ENCODE measurements at places on chromosomes 12 and 14.

DNA sequence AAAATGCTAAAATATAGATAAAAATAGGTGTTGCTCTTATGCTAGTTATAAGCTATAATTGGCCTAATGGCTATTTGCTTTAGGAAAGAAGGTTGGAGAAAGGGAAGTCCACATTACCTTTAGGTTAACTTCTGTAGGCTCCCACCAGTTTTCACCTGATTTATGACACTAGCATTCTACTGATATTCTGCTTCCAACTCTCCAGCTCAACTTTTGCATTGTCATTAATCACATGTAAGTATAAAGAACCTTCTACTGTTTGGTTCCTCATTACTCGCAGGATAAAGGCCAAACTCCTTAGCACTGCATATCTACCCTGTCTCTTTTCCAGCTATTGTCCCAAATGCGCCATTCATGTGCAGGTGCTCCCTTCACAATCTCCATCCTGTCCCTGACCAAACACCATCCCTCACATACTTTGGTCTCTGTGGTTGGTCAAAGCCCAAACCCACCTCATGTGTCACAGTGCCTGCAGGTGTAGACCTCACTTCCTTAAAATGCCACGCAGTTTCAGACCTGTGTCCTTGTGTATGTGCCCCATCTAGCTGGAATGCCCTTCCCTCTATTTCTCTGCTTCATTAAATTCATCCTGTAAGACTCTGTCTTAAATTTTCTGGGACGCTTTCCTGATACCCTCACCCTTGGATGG is 3.3 kb downstream of the DDHD1 start:
- no peak for DNase-seq

DNA sequence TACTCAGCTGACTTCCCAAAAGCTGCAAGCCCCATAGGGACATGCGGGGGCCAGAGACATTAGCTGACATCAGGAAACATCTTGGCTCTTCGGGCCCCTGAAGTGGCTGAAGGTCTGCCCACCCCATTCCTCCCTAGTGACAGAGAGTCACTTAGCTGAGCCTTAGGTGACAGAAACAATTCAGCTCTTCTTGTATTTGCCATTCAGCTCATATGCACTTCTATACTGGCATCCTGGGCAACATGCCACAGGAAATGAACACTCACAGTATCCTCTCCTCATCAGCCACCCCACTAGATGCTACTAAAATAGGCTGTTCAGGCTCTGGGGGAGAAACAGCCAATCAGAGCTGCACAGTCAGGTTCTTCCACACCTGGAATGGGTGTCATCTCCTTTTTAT is 3.4 kb downstream of the DCTN2 start:
- no peak for DNase-seq

GRCh38 chr12:527241-527640 is 67.5 kb downstream of the B4GALNT3 start:
- no peak for DNase-seq

DNA sequence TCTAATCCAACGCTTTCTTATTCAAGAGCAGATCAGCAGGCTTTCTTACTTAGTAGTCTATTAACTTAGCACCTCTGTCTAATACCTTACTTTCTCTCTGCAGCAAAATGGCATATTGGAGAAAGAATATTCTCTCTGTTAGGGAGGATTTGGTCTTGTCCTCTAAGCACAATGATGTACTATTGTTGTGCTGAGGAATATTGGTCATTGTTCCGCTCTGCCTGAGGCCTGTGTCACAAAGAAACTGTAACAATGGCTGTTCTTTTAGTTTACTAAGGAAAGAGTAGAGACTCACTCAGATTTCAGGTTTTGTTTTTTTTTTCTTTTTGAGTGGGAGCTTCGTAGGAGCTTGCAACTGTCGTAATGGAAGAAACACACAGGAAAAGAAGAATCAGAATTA is 1358.8 kb downstream of the LRFN5 start:
- no peak for DNase-seq

GRCh38 chr12:15268927-15269552 is 47.8 kb upstream of the RERG start:
- DNase-seq: peak; percentile 41

DNA sequence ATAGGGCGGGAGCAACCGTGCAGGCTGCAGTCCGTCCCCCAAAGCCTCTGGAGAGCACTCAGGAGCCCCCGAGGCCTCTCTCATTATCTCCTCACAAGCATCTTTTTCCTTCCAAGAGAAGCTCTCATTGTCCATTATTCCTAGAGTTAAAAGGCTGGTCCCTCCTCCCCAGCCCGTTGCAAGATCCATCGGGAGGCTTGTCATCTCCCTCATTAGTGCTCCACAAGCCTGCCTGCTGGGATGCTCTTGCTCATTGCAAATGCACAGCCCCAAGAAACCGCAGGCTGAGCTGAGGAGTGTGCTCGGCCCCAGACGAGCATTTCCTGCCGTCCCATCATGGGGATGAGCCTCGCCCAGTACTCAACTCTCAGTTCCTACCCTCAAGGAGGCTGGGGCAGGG is 23.3 kb downstream of the NUAK1 start:
- peak; percentile 31 for DNase-seq

DNA sequence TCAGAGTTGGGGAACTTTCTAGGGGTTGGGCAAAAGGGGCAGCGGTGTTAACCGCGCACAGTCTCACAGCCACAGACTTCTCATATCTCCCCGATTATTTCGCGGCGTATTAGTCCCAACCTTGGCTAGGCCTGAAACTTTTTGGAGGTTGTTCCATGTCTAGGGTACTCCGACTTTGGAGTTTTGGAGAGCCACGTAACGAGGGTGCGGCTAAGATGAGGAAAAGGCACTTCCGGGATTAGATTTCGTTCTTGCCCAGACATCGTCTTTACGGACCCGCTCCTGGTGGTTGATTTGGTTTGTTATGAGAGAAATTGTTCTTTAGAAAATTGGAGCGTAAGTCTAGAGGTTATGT is 513 bp downstream of the CCNK start:
- peak; percentile 18 for DNase-seq

GRCh38 chr14:75522224-75522982 is at the start of gene BATF:
Gene BATF (plus strand): TSS chr14:75522469. CDS start chr14:75522683, 214 bp downstream.
- no peak for DNase-seq

- no peak for DNase-seq
Observed at GRCh38 chr14:77804592-77804991, 4.7 kb downstream of the ADCK1 start.

DNA sequence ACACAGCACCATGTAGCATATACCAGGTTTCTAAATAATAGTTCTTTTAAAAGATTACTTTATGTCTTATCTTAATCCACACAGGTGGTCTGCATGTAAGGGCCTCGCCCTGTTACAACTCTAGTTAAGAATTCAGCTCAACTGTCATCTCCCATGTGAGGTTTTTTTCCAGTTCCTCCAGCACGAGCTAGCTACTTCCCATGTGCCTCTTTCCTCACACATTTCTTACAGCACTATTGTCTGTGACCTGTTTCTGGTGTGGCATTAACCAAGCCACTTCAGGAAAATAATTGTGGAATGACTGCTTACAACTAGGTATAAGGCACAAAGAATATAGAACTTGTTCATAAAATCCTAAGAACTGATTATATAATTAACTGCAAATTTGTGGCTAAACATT is 65.5 kb downstream of the SH2B3 start:
- DNase-seq: no peak

- DNase-seq: peak; percentile 48
Observed at GRCh38 chr14:83217492-83217891, 1683.8 kb upstream of the SEL1L start.

- no peak for DNase-seq
Observed at GRCh38 chr14:68603533-68604360, 189.1 kb downstream of the ZFP36L1 start.

- DNase-seq: no peak
Observed at GRCh38 chr12:25740617-25741016, 187.5 kb upstream of the LMNTD1 start.

DNA sequence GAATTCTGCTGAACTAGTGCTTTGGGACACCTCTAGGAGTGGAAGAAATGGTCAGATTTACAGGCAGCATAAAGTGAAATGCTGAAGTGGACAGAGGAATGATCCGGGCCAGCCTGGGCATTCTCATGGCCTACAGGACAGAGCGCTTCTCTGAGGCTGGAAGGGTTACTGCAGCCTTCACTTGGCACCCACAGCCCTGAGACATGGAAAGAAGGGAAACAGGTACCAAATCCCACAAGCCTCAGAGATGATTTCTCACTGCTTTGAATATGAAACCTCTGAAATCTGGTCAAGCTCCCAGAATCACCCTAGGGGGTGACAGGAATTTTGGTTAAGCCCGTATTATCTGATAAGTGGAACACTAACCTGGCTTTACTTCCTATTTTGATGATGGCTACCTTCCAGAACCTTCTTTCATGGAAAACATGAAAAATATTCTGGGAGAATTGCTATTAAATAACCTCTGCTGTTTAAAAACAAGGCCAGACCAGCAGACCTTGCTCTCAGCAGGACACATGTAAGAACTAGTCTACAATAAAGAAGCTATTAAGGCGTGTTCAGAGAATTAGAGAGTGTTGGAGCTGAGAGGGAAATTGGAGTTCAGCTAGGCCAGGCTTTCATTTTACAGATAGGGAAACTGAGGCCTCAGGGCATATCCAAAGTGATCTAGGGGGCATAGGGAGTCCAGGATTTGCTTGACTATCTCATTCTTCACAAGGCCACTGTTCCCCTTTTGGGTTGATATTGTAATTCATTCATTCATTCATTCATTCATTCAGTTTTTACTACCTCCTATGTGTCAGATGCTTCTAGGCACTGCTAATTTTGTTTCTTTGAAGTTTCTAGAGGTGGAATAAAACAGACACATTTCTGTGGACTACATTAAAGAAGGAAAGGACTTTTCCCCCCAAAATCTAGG is 281.5 kb downstream of the ZFP36L1 start:
- no peak for DNase-seq

- peak; percentile 57 for DNase-seq
Observed at GRCh38 chr12:49644620-49644994, 21.2 kb downstream of the PRPF40B start.

DNA sequence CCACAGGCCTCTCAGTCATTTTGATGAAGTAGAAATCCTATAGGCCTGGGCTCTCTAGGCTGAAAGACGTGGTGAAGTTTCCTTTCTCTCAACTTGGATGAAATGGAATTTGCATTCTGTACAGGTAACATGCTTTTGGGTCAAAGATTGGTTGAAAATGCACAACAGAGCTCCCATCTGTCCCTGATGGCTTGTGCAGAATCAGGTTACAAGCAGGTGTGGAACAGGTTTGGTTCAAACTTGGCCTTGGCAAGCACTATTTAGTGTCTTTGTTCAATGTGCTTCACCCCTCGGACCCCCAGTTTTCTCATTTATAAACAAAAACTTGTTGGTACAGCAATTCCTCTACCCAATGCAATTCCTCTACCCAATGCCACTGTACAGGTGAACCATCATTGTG is 1493.0 kb downstream of the AACS start:
- DNase-seq: no peak

DNA sequence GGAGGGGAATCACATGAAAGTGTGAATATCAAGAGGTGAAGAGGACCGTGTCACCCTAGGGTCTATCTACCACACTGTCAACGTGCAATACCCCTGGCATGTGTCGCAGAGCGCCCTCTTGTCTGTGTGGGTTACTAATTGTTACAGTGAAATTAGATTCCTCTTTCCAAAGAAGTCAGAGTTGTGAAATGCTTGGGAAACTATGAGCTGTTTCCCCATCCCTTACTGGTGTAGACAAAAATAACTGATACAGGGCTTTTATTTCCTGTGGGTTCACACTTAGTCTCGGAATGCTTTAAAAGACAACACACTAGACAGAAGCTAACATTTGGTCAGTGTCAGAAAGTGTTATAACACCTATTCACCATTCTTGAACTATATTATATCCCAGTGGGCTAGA is 597.3 kb downstream of the NRXN3 start:
- no peak for DNase-seq

- DNase-seq: peak; percentile 22
Observed at GRCh38 chr14:78764240-78764639, 594.1 kb downstream of the NRXN3 start.

- DNase-seq: no peak
Observed at GRCh38 chr14:86027990-86028389, 498.0 kb downstream of the FLRT2 start.

GRCh38 chr12:118034429-118035189 is 18.1 kb downstream of the RFC5 start:
- DNase-seq: peak; percentile 53

DNA sequence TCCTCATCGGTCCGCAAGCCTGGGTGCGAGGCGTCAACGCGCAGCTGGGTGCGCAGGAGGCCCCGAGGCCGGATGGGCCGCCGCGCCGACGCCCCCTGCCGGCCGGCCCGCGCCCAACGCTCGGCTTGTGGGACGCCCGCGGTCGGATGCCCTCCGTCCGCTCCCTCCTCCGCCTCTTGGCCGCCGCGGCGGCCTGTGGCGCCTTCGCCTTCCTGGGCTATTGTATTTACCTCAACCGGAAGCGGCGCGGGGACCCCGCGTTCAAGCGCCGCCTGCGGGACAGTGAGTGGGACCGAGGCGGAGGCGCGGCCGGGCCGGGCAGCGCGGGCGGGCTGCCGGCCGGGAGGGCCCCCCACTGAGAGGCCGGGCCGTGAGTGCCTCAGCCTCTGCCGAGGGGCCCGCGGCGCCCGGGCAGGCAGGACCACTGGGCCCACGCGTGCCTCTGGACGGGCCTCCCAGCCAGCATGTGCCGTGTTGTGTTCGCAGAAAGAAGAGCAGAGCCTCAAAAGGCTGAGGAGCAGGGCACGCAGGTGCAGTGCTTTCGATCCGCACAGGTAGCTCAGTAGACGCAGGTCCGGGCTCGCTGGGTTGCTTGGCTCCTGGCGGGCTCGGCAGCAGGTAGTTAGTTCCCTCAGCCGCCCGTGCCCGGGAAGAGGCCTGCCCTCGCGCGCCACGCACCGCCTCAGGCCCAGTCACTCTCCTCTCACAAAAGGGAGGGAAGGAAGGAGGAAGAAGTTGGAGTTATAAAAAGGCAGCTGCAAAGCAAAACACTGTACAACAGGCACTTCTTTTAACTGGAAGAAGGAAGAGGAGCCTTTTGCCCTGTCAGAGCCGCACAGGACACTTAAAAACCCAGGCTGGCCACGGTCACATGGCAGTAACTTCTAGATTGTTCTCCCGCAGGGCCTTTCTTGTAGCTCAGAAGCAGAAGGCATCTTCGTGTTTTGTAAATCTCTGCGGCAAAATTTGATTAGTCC is at the start of gene TOMM20L:
TOMM20L (plus strand) TSS at position 119 of the 977 bp plus-strand sequence; CDS start at position 147, 28 bp downstream.
- peak; percentile 39 for DNase-seq

GRCh38 chr14:55398679-55399078 is 13.0 kb downstream of the ATG14 start:
- peak; percentile 93 for DNase-seq

- peak; percentile 53 for DNase-seq
Observed at GRCh38 chr14:76227450-76228050, 75.8 kb downstream of the GPATCH2L start.

GRCh38 chr12:67698672-67699581 is 50.4 kb downstream of the DYRK2 start:
- DNase-seq: no peak

GRCh38 chr12:5309654-5310053 is 122.3 kb upstream of the NTF3 start:
- DNase-seq: no peak

GRCh38 chr14:69943084-69943780 is 64.0 kb downstream of the SMOC1 start:
- DNase-seq: no peak
